IPS-NIHi11 (cell line): ENCODE measurements at places on chromosomes 7 and 10.

- no peak for DNase-seq
Measured at GRCh38 chr7:8176370-8177081, 85.4 kb downstream of the ICA1 start.

GRCh38 chr7:113122744-113123143 lies 4.4 kb upstream of the SMIM30 start:
- DNase-seq, result no peak

DNA sequence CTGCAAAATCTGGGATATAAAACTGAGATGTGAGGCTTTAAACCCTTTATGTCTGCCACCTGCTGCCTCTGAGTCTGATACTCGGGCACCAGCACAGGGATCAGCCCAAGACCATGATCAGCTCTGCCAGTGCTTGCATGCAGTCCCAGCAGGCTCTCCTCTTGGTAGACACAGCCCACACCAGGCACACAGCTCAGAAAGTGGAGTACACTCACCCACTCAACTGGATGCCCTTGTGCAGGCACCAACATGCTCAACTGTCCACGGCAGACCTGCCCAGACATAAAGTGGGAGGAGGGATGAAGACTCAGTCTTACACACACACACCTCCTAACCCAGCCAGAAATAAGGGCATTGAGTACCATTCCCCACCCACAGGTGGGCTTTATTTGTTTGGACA lies 18.2 kb upstream of the MYH16 start:
- no peak for DNase-seq

- DNase-seq, result no peak
Measured at GRCh38 chr10:72550239-72550638, 75.6 kb downstream of the MICU1 start.

DNA sequence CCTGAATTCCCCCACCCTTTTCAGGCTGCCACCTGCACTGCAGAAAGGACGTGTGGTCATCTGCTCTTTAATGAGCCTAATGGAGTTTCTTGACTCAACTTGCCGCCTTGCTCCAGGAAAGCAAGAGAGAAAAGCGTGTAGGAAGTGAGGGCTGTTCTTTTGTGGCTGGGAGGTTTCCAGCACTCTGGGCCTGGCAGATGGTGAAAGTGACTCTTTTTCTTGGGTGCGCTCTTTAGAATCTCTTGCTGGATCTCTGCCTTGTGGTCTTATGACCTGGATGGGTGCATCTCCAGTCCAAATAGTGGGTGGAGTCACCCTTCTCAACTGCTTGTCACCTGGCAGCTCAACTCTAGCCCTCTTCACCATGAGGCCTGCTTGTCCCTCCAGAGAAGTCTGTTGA lies 244.0 kb downstream of the SORCS1 start:
- DNase-seq, result no peak

DNA sequence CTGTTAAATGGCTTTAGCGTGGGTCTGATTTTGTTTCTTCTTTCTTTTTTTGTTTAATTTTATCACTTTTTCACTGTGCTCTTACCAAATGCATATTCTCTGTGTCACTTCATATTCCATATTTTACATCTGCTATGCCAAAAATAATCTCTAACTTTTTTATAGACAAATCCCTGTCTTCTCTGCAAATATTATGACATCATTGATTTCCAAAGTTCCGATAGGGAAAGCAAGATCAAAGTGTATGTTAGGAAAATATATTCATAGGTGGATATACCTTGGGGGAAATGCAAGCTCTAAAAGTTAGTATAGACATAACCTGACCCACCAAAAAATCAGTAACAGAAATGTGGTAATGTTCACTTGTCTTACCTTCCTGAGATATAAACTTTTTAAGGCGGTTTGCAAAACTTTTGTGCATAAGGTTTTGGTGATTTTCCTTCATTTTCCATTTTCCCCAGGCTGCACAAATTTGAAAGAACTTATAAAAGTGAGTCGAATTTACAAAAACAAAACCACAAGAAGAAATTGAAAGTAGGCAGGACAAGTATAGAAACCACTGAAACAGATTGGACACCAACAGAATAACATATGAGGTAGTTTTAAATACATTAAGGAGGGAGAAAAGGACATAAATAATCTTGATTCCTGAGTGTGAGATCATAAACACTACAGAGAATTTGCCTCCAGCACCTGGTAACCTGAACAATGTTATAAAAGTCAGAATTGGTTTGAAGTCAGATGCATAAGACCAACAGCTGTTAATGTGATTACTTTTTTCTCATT lies 63.1 kb upstream of the TFEC start:
- DNase-seq, result no peak

DNA sequence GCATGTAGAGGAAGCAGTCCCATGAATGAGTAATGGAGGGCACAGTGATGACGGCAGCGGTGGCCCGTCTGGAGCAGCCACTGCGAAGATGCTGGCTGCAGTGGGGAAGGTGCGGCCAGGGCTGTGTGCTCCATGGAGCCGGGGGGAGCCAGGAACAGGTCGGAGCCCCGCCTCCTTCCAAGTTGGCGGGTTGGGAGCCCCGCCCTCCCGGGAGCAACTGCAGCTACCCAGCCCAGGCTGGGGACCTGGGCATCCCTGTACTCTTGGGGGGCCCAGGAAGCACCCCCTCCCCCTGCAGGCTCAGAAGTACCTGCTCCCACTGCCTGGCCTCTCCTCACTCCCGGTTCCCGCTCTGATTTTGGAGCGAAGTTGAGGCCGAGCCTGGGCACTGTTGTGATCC lies 175.1 kb upstream of the ADCY1 start:
- DNase-seq, result no peak

DNA sequence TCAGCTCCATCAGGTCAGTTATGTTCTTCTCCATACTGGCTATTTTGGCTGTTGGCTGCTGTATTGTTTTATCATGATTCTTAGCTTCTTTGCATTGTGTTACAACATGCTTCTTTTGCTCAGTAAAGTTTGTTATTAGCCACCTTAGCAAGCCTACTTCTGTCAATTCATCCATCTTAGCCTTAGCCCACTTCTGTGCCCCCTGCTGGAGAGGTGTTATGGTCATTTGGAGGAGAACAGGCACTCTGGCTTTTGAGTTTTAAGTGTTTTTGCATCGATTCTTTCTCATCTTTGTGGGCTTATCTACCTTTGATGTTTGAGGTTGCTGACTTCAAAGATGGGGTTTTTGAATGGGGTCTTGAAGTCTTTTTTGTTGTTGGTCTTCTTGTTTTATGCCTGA lies 204.6 kb upstream of the FOXP2 start:
- DNase-seq, result no peak
